Prostate gland (tissue), 2 donors: ENCODE measurements at places on chromosomes 4 and X.

DNA sequence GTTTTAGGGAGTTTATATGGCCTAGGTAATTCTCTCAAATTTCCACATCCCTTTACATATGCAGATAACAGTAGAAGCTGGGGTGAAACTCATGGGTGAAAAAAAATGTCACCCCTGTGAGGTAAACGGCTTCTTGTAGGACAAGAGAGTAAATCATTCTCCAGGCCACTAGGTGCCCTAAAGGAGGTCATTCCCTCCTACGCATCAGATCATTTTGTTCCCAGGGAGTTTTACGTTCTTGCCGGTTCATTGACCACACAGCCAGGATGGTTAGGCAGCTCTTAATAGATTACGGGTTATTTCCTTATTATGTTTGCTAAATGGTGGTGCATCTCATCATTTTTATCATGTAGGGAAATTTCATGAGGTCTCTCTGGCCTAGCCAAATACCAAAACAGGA, 225.8 kb upstream of the NOCT start:
- no peak for DNase-seq

DNA sequence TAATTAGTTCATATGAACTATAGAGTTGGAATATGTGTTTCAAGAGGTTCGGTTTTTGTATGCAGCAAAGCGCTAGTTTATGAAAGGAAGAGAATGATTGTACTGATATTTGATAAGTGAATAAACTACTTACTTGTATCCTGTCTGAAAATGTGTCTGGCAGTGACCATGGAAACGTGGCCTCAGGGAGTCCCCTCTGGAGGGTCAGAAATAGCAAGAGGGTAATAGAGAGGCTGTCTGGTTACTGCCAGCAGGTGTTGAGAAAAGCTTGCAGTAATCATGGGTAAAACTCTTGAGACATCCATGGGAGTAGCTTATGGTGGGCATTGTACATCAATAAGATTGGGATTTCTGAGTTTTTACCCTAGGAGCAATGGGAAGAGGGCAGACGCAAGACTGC, 77.1 kb downstream of the DCLK2 start:
- DNase-seq = no peak

DNA sequence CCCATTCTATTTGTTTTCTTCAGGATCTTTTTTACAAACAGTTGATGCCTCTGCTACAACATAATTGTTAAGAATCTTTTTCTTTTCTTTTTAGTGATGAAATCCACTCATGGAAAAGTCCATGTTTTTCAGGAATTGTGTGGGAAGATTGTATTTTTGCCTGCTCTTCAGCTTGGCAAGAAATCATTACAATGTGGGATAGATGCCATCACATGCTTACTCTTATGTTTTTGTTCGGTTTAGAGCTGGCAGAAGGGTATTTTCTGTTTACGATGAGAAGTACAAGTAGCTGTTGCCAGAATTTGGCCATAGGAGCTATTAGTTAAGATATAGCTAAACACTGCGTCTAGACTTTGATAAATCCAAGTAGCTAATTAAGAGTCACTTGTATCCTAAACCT, 2585.3 kb downstream of the ARAP2 start:
- DNase-seq = no peak

- no peak for DNase-seq
These were observed 11.7 kb downstream of the LIN54 start for GRCh38 chr4:82998898-82999297.
